DMS79 (cell line): ENCODE measurements at places on chromosomes 2 and 18.

- no peak for DNase-seq
Measured at GRCh38 chr18:47108998-47109405, 41.3 kb downstream of the HDHD2 start.

GRCh38 chr2:98552499-98553179 lies 55.7 kb downstream of the COA5 start:
- DNase-seq = no peak

- no peak for DNase-seq
Measured at GRCh38 chr2:238105506-238106338, 5.6 kb downstream of the ESPNL start.

GRCh38 chr2:10447300-10447894 lies 730 bp downstream of the ODC1 start:
- peak; percentile 5 for DNase-seq

DNA sequence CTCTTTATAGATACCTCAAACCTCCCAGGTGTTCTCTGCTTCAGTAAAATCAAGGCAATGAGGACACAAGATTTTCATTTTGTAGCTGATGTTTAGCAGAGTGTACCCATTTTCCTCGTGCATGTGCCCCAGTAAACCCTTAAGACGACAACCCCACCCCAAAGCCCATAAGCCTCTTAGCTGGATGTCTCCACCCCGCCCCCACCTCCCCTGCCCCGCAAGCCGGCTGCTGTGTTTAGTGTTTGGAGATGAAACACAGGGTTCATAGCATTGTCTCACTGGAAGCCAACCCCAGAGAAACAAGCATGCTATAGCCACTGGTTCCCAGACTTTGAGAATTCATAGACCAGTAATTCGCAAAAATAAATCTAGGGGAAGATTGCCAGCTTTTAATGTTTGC lies 5.8 kb upstream of the SAG start:
- DNase-seq = no peak
